ENCODE measurements at places on chromosomes 1 and 21.

- no peak for DNase-seq
Observed at GRCh38 chr1:156081917-156082308, 352 bp downstream of the MEX3A start.

DNA sequence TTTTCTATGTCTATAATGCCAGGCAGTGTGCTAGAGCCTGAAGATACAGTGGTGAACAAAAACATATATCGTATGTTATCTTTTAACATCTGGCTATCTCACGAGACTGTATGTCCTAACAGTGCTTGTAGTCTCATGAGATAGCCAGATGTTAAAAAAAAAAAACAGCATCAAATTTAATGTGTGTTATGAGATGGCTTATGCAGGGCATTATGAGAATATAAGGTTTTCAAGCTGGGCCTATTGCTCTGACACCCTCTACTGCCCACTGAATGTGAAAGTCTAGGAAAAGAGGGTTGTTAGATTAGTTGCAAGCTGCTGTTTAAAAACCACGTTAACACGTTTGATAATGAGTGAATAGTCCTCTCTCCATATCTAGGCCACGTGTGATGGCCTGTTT, 109.8 kb downstream of the CACHD1 start:
- no peak for DNase-seq

- DNase-seq, result no peak
Observed at GRCh38 chr1:78054559-78054958, 8.8 kb downstream of the GIPC2 start.

GRCh38 chr1:192920412-192920811, 111.6 kb downstream of the RGS2 start:
- no peak for DNase-seq

Data from nephron progenitor cell (in vitro differentiated cells).